ENCODE measurements at places on chromosomes 6 and 20.
A peak's percentile ranks its signal among the peaks of the same experiment; 100 is the strongest.

DNA sequence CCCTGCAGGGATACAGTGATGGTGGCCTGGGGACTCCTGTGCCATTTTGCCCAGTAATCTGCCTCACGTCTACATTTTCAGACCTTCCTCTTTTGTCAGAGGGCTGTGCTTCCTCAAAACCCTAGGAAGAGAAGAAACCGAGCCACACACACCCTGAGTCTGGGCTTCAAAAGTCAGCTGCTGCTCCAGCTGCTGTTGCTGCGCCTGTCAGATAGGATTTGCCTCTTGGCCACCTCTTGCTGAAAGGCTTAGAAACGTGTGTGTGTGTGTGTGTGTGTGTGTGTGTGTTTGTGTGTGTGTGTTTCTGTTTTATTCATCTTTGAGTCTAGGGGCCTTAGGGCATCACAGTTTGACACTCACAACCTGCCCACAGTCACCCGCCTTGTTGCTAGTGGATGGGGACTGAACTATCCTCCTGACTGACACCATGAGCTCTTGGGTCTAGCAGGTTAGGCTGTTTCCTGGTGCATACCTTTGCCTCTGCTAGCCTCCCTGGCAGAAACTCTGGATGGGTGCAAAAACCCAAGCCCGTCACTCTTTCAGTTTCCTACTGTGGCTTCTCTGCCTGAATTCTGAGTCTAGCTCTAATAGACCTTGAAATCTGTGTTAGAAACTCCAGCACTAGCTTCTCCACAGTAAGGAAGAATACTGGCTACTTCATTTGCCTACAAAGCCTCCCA lies 94.9 kb upstream of the CEP85L start:
- peak; percentile 43 for DNase-seq

GRCh38 chr6:77010931-77011542 lies 452.3 kb downstream of the HTR1B start:
- DNase-seq = no peak

DNA sequence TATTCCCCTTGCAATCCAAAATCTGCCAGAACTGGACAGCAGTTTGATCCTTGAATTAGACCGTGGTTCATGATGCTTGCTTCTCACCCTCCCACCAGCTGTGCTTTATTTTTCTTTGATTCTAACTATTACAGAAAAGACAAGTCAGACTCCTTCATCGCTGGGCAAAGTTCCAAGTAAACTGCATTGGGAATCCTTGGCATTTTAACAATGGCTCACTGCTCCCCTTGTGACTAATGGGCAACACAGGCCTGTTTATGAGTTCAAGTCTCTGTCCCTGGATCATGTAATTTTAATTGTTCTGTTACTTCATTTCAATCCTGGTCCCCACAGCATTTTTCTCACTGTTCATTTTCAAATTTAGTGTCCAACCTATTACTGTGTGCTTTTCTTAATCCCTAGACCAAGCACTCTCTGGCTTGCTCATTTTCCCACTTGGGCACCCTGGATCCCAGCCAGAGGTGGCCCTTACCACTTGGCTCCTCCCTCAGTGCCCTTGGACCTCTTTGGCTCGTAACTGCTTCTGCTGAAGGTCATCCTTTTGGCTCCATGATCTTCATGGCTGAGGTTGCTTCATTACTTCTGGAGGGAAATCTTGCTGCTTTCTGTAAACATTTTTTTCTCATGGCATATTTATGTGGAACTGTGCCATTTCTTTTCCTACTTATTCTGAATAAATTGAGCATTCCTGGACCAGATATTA lies 32.8 kb downstream of the PSMB9 start:
- DNase-seq = no peak

DNA sequence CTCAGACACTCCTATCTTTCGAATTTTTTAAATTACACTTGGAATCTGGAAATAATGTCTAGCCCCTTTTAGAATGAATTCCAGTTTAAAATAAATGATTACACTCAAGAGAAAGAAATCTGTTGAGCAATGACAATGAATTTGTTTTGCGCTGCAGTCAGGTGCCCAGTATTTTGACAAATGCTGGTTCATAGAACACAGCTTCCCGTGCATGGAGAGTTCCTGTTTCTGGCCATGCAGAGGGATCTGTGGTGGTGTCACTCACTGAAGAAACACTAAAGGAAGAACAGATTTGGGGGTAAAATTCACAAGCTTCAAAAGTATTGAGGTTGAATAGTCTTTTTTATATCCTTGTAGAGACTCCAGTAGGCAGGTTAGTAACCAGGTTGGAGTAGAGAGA lies 113.4 kb upstream of the CEP85L start:
- peak; percentile 26 for DNase-seq

DNA sequence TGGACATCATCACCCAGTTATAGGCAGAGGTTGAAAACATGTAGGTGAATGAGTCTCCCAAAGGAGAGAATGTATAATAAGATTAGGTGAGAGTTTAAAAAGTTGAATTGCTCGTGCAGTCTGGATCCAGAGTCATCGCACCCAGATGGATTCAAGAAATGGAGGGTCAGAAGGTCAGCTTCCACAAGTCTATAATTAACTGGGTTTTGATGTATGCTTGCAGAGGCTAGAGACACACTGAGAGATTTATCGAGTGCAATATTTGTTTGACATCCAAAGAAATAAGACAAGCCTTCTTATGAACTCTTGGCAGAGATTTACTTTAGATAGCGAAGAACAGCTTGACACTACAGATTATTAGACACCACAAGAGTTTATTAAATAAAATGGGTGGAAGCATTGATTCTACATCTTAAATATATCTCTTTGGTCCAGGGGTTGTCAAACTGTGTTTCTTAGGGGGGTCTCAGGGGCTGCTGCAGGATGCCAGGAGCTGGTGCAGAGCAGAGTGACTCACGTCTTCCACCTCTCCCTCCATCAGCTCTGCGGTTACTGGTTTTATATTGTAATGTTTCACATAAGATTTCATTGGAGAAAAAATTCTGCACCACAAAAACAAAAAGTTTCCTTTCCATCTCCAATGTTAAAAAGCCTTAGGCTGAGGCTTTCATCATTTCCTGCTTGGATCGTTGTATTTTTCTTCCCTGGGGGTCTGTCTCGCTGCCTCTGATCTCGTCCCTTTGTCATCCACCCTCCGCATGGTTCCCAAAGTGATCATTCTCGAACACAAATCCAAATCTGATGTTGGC lies 176.2 kb upstream of the AHI1 start:
- no peak for DNase-seq

DNA sequence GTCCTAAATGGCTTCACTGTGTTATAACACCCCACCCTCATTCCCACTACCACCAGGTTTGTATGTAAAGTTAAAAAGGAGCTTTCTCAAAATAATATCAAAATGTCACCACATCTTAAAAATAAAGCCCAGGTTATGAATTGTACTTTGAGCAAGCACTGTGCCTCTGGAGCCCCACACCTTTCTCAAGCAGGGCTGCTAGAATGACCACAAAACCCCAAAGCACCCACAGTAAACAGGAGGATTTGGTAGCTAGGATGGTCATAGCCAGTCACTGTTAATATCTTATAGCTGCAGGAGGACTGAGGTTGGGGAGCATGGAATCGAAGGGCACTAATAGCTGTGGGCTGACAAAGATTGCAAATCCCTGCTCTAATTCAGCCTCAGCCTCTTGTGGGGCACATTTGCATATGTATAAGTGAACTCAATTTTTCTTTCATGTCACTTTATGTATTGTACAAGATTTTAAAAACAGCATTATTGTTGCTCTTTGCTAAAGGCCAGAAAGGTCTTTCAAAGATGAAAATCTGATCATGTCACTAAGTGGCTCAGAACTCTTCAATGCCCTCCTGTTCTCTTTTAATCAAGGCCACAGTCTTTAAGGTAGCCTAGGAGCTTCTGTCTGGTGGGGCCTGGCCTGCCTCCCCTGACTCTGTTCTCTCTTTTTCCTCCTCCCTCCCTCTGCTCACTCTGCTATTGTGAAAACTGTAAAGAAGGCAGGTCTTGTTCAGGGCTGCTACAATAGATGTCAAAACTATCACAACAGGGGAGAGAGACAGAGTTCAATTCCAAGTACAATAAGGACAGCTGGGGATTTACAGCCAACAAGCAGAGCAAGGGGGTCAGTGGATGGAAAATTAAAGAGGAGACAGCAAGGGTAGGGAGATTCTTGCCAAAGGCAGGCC lies 101.6 kb downstream of the TMEM200A start:
- no peak for DNase-seq

DNA sequence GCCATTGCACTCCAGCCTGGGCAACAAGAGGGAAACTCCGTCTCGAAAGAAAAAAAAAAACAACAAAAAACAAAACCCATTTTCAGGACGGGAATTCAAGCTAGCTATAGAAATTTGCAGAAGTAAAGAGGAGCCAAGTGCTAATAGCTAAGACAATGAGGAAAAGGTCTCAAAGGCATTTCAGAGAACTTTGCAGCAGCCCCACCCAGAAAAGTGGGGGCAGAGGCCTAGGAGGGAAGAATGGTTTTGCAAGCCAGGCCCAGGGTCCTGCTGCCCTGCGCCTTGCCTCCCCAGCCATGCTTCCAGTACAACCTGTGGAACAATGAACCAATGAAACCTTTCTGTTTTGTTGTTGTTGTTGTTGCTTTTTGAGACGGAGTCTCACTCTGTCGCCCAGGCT lies 38.3 kb upstream of the SAMHD1 start:
- no peak for DNase-seq

DNA sequence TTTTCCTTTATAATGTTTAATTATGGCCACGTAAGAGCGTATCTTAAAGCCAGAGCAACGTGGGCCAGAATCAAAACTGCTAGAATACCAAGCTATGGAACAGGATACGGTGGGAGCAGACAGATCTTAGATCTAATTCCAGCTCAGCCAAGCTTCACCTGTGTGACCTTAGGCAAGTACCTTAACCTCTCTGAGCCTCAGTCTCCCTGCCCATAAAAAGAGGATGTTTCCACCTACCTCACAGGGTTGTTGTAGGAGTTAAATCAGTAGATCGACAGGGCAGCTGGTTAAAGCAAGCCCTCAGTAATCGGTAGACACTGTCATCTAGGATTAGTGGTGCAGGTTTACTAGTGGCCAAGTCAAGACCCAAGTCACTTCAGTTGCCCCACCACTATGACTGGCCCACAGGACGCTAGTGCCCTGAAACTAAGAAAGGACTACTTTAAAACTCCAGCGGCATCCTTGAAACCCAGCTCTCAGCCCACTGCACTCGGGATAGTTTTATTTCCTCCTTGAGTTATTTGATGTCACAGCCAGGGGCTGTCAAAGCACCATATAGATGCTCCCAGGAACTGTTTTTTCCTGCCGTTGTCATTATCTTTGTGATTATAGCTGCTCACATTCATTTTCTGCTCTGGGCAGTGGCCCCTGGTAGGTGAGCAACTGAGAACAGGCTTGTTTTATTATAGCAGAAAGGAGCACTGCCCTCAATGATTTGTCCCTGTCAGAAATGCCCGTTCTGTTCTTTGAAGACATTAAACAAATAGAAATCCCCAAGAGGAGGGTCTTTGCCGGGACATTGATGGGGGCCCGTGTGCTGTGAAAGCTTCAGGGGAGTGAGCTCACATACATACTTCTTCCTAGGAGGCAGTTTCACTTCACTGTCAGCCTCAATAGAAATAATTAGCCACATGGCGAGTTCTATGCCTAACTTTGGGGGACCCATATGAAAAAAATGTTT lies 63.1 kb downstream of the ISM1 start:
- no peak for DNase-seq

DNA sequence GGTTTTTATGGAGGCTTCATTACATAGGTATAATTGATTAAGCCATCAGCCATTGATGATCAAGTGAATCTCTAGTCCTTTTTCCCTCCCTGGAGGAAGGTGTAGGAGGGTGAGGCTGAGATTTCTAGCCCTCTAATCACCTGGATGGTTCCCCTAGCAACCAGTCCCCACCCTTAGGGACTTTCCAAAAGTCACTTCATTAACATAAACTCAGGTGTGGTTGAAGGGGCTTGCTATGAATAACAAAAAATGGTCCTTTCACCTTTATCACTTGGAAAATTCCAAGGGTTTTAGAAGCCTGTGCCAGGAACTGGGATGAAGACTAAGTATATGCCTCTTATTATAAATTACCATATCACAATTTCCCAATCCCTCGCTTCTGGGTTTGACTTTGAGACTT lies 40.4 kb downstream of the SMPDL3A start:
- DNase-seq = no peak

DNA sequence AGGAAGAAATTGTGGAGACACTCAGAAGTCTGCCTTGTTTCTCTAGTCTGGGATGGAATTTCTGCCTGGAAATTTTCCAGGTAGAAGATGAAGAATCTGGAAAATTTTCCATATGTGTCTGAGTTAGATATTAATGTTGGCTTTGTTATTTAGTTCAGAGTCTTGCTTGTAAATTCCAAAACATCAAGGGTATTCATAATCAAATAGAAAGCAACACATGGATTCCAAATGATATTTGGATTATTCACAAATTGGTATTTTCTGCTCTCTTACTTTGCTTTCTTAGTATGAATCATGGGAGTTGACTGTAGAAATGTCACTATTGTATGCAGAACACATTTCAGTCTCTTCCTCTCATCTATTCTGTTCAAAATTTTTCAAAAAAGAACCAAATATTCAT lies 116.0 kb downstream of the GRIK2 start:
- DNase-seq = no peak

DNA sequence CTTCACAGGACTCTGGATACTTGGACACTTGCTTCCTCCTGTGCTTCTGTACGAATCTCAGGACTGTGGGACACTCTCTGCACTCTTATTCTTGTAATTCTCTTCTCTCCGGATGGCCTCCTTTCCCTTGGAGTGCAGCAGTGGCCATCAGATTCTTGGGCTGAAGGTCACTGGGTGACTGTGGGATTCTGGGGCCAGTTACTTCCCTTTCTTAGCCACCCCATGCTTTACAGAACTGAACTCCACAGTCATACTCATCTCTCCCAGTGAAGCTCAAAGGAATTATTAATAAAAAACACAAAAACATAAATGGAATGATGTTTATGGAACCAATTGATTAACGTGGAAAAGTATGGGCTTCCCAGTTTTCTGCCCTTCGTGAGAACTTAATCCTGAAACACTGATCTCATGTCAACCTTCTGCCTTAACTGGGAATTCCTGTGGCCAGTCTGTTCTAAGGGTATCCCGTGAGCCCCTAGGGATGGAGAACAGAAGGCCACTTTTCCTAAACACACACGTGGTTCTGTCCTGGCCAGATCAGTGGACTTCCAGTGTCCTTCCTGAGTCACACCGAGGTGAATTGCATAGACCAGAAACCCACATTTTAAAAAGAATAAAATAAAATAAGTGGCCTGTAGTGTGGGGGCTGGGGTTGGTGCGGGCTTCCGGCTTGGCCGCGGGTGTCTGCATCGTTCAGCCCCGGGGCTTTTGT lies 23.6 kb upstream of the HLA-E start:
- no peak for DNase-seq

DNA sequence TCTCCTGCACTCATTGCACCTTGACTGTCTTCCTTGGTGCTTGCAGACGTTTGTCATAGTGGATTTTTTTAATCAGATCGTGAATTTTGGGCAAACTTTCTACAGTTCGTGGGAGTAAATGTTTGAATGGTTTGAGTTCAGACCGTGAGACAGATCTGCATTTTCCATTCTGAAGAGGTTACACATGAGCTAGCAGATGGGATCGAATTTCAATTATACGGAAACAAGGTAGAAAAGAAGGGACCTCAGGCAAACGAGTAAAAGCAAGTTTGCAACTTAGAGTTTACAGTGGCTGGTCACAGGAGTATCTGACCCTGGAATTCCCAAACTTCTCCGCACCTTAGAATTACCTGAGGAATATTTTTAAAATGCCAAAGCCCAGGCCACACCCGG lies 17.2 kb upstream of the NCR2 start:
- DNase-seq = no peak

All from CD4-positive, alpha-beta T cell treated with Interleukin-4 for 1 hour (primary cell).